ENCODE measurements at places on chromosomes 11 and 22. TPM values are rescaled to one million over a fixed set of nuclear protein-coding genes. Genes with fewer than 3 reads are reported as not detected.

DNA sequence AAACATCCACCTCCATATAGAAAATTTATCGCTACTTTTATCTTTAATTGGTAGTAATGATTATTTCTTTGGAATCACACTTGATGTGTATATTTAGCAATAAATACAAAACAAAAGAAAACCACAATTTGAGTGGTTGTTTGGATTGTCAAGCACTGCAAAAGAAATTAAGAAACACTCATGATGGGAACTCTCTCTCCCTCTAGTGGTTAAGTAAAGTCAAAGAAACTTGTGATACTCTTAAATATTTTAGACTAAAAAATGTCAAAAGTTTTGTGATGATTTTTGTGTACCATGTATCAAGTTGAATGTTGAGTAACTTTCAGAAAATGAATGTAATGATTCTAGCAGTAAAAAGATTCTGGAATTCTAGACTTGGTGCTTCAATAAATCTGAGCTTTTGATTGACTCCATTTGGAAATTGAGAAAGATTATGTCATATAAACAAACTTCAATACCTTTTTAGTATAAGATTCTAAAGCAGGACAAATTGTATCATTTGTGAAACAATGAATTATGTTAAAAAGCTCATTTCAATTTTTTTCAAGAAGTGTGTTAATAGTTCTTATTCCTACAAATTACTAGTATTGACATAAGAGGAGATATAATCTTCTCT, 20.8 kb downstream of the MUC15 start:
- H3K4me1 ChIP-seq, result no peaks in the 10 kb centered on the region
- no peaks in the 10 kb centered on the region for H3K27me3 ChIP-seq
- no peak overlapping the region for H3K4me3 ChIP-seq
- H3K36me3 ChIP-seq, result no peaks in the 10 kb centered on the region
- H3K27ac ChIP-seq, result no peak overlapping the region

DNA sequence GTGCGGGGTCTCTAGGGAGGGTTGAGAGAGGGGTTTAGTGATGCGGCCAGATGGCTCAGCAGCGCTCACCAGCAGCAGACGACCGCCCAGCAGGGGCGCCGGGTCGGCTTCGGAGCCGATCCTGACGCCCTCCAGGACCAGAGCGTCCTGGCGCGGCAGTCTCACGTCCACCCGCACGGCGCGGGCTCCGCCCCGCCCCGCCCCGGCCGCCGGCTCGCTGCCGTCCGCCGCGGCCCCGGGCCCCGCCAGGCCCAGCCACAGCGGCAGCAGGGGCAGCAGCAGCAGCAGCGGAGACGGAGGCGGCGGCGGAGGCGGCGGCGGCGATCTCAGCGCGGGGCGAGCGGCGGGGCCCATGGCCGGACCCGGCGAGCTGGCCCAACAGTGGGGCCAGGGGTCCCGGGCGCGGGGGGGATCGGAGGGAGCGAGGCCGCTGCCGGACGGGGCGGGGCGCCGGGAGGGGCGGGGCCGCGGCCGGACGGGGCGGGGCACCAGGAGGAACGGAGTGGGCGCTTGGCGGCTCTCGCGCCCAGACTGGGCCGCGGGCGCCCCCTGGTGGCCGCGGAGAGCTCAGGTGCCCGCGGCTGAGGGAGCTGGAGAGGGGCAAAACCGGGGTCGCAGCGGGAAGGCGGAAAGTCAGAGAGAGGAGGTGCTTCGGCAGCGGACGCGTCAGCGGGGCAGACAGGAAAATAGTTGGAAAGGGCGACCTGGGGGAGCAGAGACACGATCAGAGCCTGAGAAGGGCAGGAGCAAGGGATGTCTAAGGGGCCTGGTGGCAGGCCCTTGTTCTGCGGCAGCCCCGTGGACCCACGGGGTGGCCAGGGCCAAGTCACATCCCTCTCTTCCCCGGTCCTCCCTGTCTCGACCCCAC, at the start of gene RNF215:
TSS of gene RNF215 (minus strand) at position 452 of the 868 bp plus-strand sequence. CDS start at position 354, 98 bp downstream.
- H3K27me3 ChIP-seq, result no peaks in the 10 kb centered on the region
- peak within 1 kb of the TSS; percentile 68 for H3K4me3 ChIP-seq
- peaks cover 3% of the 10 kb centered on the region for H3K4me1 ChIP-seq
- peaks cover 4% of the 10 kb centered on the region for H3K36me3 ChIP-seq
- peak within 1 kb of the TSS; percentile 38 for H3K27ac ChIP-seq
- DNase-seq, result peak; percentile 71

DNA sequence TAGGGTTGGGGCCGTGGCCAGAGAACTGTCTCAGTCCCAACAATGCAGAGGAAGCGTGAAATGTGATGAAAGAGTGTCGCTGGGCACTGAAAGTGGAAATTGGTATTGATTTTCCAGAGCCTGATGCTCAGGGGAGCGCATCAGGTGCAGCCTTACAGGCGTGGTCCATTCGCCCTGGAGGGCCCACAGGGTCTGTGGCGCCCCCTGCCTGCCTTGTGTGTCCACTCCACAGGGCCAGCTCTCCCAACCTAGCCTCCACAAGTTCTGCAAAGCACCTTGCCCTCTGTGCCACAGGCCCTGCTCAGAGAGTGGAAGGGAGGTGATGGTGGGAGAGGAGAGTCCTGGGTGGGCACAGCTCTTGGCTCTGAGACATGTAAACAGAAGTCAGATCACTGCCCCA, 54.9 kb upstream of the LMO1 start:
- no peak for DNase-seq
- no peak overlapping the region for H3K27ac ChIP-seq
- peaks cover 7% of the 10 kb centered on the region for H3K27me3 ChIP-seq
- no peak overlapping the region for H3K4me3 ChIP-seq

GRCh38 chr22:20740222-20740951, 33.5 kb upstream of the SERPIND1 start:
- H3K27me3 ChIP-seq, result no peaks in the 10 kb centered on the region
- peaks cover 5% of the 10 kb centered on the region for H3K36me3 ChIP-seq
- no peak for DNase-seq
- H3K27ac ChIP-seq, result no peak overlapping the region
- no peaks in the 10 kb centered on the region for H3K4me1 ChIP-seq

HTR3B gene
- not detected for total RNA-seq

All from fibroblast of lung (primary cell).